ENCODE measurements at places on chromosomes 16 and 17.

DNA sequence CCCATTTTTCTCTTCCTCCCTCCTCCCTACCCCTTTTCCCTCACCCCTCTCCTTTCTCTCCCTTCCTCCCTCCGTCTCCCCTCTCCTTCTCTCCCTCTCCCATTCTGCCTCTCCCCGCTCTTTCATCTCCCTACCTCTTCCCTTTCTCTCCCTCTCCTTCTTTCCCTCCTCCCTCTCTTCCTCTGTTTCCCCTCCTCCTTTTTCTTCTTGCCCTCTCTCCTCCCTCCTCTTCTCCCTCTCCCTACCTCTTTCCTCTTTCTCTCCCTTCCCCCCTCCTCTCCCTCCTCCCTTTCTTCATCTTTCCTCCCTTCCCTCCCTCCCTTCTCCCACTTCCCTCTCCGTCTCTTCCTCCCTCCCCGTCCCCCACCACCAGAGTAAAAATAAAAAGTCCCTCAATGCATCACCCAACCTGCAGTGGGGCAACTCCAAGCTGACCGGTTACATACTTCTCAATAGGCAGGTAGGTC is 10.4 kb downstream of the CHD9NB start:
- DNase-seq: no peak

- DNase-seq: no peak
Measured at GRCh38 chr17:17783825-17784656, 52.7 kb downstream of the SREBF1 start.

DNA sequence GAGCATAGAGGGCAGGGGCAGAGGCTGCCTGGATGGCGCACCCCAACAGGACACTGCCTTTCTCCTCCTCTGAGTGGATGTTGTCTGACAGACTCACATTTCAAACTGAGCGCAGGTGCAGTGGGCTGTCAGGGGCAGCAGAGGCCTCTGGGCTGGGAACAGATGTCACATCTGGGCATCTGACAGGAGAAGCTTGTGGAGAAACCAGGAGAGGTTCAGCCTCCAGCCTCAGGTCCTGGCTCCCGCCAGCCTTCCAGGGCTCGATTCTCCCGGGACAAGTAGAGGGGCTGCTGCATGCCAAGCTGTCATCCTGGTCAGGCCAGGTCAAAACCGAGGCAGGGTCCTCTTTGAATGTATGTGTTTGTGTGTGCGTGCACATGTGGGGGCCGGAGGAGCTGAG is 67.7 kb upstream of the SDK2 start:
- no peak for DNase-seq

DNA sequence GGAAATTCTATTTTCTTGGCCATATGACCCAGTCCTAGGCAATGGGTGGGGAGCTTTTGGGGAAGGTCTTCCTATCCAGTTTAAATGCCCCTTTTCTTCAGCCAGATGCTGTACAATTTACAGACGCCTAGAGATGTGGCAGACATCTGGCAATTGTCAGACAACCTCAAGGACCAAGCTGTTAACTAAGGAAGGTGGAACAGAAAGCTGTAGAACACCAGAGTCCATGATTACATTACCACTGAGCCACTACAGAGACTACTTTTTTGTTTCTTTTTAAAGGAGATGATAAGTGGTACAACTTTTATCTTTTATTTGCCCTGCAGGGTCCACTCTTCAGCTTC is 21.1 kb upstream of the CORO6 start:
- no peak for DNase-seq

DNA sequence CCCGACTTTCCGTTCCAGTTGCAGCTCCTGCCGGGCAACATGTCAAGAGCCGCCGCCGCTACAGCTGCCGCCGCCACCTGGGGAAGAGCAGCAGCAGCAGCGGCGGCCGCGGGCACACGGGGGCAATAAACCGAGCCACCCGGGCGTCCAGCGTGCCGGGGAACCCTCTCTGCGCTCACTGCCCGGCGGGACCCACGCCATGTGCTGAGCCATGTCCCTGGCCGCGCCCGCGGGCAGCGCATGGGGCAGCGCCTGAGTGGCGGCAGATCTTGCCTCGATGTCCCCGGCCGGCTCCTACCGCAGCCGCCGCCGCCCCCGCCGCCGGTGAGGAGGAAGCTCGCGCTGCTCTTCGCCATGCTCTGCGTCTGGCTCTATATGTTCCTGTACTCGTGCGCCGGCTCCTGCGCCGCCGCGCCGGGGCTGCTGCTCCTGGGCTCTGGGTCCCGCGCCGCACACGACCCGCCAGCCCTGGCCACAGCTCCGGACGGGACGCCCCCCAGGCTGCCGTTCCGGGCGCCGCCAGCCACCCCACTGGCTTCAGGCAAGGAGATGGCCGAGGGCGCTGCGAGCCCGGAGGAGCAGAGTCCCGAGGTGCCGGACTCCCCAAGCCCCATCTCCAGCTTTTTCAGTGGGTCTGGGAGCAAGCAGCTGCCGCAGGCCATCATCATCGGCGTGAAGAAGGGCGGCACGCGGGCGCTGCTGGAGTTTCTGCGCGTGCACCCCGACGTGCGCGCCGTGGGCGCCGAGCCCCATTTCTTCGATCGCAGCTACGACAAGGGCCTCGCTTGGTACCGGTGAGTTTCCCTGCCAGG is 604 bp downstream of the HS3ST3B1 start:
- DNase-seq: peak; percentile 36

DNA sequence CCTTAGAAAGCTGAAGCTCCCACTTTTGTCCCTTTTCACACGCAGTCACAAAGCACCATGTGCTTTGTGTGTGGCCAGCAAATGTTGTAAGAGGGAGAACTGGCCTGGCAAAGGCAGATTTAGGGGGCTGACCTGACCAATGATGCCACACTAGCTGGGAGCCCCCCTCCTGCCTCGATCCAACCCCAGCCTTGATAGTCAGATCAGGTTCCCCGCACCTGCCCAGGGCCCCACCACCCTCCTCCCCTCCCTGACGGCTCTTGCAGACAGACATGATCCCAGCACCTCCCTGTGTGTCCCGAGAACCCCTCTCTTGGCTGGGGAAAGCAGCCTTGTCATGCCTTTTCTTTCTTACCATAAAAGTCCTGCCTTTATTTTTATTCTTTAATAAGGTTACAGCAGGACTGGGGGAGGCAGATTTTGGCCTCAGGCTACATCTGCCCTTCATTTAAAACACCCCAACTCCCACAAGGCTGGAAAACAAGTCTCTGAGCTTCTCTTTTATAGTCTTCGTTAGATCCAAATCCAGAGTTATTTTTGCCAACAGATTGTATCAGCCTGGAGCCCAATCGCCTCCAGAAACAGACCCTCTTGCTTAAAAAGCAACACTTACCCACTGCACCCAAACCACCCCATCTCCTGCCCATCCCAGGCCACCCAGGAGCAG is 201.8 kb upstream of the CDH5 start:
- DNase-seq: no peak

- no peak for DNase-seq
Measured at GRCh38 chr16:35532576-35532975, 2073.2 kb downstream of the TP53TG3F start.

DNA sequence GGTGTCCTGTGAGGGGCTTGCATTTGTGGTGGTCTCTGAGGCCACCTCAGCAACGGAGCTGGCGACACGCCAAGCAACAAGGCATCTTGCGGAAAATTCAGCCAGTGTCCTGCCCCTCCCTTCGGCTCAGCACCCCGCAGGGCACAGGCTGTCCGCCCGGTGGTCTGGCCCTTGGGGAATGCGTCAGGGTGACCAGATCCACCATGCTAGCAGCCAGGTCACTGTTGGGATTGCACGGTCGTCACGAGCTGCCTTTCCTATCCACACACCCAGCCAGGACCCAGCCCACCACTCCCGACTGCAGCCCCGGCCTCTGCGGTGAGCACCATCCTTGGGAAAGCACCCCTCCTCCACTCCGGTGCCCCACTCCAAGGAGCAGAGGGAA is 221.2 kb downstream of the NTN1 start:
- DNase-seq: no peak

DNA sequence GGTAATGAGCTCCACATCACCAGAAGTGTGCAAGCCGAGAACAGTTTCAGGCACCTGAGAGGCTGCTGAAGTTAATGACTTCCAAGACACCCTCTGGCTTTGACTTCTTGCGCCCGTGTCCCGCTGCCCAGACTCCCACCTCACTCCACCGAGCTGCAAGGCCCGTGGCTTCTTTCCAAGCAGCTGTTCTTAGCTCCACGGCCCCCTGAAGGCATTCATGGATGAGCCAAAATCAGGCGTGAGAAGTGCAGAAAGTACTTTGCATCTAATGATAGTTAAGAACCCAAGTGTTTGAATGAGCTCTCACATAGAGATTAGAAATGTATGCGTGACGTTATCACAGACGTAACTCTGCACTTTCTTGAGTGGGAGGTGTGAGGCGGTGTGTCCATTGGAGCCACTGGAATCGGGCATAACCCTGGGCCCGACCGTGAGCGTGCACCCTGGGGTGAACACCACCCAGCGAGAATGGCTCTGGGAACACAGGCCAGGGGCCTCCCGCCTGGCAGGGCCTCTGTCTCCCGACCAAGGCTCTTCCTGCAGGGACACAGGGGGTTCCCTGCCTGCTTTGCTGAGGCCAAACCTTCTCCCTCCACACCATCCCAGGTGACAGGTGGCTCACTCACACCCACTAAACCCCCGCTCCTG is 11.0 kb downstream of the NPTX1 start:
- DNase-seq: no peak

DNA sequence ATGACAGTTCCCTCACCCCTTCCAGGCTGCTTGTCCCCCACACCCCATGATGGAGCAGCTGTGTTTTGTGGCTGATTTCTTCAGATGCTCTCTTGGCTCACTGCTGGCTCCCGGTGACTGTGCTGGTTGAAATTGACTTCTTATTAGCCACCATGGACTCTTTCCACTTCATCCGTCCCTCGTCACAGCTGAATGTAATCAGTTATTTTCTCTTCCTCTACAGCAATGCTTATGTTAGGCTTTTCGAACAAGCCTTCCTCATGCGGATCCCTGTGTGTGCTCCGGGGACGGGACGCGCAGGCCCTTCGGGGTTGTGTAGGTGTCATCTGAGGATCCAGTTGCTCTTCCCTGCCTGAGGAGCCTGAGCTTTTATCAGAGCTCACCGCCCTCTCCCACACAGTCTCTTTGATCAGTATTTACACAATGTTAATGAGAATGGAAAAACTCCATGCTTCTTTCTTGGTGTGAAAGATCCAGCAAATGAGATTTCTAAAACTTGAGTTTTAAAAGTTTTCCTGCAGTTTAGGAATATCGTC is 87.5 kb downstream of the RPTOR start:
- DNase-seq: no peak

- no peak for DNase-seq
Measured at GRCh38 chr17:17362540-17362930, 59.4 kb downstream of the NT5M start.

DNA sequence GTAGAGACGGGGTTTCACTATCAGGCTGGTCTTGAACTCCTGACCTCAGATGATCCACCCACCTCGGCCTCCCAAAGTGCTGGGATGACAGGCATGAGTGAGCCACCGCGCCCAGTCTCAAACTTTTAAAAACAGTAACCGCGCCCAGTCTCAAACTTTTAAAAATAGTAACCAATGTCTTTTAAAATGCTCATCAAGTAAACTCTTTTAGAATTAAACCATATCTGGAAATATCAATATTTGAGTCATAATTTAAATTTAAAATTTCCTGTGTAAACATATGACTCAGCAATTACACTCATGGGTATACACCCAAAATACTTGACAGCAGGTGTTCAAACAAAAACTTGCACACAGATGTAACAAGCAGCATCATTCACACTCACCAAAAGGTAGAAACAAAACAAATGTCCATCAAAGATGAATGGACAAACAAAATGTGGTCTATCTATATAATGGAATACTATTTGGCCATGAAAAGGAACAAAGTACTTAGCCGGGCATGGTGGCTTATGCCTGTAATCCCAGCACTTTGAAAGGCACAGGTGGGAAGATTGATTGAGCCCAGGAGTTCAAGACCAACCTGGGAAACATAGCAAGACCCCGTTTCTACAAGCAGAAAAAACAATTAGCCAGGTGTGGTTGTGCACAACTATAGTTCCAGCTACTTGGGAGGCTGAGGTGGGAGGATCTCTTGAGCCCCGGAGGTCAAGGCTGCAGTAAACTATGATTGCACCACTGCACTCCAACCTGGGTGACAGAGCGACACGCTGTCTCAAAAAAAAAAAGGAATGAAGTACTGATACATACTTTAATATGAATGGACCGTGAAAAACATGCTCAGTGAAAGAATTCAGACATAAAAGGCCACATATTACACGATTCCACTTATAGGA is 20.2 kb downstream of the ENPP7 start:
- no peak for DNase-seq

GRCh38 chr16:6947291-6947690 is 385.4 kb upstream of the RBFOX1 start:
- DNase-seq: no peak

GRCh38 chr16:47008174-47008573 is 34.7 kb upstream of the DNAJA2 start:
- DNase-seq: no peak

DNA sequence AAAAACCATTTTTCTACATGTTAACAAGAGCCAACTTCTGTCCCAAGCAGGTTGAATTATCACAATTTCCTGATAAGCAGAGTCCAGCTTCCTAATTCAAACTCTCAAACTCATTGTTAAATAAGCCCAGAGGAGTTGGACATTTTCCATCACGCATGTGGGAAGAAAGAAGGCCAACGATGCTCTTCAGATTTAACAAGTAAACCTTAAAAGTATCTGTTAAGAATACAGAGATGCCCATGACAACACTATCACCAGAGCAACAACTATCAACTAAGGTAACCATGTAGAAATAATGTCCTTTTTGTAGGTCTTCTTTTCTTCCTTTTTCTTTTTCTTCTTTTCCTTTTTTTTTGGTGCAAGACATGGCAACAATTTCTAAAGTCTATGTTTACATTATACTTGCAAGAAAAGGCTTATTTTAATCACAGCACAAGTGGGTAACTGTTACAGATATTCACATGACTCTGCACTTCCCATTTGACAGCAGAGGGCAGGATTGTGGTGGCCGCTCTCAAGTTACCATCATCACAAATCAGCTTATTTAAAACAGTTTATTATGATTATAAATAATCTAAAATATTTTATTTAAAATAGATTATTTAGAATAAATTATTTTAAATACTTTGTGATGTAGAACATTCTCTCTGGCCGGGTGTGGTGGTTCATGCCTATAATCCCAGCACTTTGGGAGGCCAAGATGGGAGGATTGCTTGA is 35.7 kb upstream of the DHRS7B start:
- no peak for DNase-seq

- DNase-seq: no peak
Measured at GRCh38 chr17:51057534-51057933, 63.1 kb downstream of the SPAG9 start.

DNA sequence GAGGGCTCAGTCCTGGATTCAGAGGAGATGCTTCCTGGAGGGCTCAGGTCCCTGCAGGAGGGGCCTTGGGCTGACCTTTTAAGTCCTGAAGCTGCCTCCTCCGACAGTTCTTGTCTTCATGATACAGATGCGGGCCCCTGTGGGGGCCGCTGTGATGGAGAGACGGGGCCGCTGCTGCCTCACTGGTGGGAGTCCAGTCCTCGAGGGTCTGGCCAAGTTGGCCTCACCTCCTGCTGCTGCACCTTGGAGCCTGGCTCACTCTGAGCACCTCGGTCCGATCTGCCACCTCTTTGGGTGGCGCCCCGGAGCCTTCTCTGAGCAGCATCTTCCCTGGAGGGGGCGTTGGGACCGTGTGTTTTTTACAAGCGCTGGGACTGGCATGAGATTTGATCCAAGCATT is 79.1 kb downstream of the KLHDC4 start:
- DNase-seq: no peak

Data from activated CD4-positive, alpha-beta T cell treated with anti-CD3 and anti-CD28 coated beads, Interleukin-2, Interleukin-6, amounts not matched to agents 100 ng/mL and 50 ng/mL, durations not matched to agents 16 hours and 8 hours (primary cell).